Globus pallidus (tissue), 1 donor: ENCODE measurements at places on chromosomes 7 and 10.

DNA sequence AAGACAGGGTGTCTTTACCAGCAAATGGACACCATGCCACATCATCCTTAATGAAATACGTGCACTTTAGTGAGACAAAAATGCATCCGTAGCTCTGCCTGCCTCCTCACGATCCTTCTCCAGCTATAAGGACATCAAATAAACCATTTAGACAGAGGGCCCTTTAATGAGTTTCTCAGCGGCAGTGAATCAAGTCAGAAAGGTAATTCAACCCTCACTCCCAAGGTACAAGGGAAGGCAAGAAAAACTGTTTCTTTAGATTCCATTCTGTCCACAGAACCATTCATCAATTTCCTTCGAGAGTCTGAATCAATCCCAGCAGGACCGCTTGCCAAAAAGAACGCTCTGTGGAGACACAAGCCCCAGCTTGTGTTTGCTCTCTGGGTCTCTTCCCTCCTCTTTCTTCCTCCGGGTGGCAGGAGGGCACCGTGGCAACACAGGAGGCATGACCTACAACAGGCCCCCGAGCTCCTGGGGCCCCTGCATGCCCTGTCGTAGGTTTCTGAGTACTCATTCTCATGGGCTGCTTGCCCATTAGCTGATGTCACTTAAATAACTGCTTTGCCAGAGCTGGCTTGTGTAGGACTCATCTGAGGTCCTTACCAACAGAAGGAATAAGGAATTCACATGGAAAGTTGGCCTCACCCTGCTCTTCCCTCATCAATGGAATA is 297.8 kb upstream of the PRKCQ start:
- DNase-seq = peak; percentile 46

DNA sequence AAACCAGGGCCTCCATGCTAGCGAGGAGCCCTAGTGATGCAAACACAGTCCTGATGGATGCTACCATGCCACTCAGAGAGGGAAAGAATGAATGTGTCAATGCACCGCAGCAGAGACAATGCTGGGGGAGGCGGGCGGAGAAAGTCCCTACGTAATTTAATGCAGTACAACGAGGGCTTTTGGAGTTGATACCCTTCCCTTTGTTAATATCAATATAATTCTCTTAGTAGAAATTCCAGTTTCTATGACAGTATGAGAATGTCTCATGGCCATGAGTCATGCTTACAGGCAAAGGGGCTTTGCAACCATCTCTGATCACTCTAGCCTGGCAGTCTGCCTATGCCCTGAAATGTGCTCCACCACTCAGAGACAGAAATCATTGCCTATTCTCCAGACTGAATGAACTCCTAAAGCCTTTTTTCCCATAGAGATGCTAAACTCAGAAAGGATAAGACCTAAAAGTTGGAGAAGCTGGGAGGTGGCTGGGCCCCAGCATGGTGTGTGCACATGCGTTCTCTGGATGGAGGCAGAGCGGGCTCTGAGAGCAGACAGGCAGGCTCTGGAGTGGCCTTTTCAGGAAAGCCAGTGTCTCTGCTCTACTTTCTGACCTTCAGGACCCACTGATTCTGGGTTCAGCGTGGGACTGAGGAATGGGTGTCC is 20.3 kb upstream of the GIMAP2 start:
- no peak for DNase-seq

- DNase-seq = no peak
Observed at GRCh38 chr10:49033939-49034338, 81.4 kb downstream of the VSTM4 start.

GRCh38 chr7:54839575-54840213 is 80.7 kb upstream of the SEC61G start:
- no peak for DNase-seq

DNA sequence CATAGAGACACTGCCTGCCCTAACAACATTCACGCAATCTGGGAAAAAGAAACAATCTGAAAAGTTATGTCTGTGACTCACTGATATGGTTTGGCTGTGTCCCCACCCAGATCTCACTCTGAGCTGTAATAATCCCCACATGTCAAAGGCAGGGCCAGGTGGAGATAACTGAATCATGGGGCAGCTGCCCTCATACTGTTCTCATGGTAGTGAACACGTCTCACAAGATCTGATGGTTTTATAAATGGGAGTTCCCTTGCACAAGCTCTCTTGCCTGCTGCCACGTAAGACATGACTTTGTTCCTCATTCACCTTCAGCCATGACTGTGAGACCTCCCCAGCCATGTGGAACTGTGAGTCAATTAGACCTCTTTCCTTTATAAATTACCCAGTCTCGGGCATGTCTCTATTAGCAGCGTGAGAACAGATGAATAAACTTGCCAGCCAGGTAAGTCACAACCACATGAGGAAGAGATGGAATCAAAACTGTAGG is 341.5 kb upstream of the AOAH start:
- DNase-seq = no peak

DNA sequence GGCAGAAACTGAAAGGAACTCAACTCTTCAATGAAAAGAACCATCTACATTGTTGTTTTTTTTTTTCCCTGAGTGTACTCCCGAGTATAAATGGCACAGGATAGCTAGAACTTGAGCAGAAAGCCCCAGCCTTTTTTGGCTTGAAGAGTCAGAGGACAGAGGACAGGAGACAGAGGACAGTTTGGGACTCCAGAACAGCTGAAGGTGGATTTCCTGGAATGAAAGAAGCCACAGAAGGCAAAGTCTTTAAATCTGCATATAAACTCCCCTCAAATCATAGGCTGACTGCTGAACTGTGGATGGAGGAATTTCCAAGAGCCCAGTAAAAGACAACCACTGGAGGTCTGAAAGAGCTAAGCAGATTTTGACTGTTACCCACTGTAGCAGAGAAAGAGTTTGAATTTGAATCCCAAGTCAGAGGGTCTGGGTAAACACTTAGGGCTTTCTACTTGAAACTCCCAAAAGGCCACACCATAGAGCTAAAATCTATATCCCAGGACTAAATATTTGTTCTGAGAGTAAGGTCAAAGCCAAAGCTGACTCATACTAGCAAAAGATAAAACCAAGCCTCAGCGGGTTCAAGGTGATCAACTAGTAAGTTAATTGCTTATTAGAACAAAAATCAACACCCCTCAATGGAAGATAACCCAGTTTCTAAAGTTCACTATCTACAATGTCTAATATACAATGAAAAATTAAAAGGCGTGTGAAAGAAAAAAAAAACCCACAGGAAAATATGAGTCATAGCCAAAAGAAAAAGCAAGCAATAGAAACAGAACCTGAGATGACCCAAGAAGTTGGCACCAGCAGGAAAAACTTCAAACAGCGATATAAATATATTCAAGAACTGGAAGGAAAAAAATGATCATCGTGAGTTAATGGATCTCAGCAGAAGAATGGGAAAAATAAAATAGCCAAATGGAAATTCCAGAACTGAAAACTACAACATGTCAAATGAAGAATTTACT is 1.8 kb upstream of the OPN1SW start:
- DNase-seq = no peak

DNA sequence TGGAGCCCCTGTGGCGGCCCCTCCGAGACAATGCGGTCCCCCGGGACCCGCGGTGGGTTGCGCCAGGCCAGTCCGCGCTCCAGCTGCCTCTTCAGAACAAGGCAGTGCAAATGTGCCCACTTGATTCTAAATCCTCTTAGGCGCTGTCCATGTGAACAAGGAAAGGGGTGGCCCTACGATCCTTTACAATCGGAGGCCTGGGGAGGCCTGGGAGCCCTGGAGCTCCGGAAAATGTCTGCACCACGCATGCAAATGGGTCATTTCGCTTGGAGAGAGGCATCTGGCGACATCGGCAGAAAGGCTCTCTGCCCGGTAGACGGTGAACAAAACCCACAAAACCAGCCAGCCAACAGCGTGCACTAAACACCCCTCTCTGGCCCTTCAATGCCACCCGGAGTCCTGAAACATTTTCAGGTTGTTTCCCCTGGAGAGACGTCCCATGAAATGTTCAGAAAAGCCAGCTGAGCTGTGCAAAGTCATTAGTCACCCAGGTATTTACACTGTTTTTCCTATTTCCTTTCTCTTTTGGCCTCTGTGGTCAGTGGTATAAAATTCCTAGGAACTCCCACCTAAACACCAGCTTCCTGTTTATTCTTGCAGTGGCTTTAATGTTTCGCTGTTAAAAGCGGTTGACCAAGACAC is 102.8 kb upstream of the ZNF438 start:
- peak; percentile 76 for DNase-seq

GRCh38 chr10:11379771-11380170 is 231.7 kb downstream of the USP6NL start:
- peak; percentile 17 for DNase-seq

GRCh38 chr7:75727881-75728593 is 10.7 kb downstream of the HIP1 start:
- no peak for DNase-seq

DNA sequence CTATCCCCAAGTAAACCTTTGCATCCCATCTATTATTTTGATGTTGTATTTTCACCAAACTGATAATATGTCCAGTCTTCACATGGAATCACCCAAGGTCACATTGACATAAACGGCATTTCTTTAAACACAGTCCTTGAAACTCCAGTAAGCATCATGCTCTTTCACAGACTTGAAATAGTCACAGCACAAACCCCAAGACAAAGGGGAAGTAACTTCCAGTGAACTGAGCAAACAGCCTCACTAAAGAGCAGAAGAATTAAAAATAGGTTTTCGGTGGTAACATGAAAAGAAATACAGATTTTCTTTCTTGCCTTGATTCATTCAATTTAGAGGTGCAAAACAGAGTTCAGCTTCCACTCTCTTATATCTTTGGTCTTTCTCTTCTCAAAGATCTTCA is 253.7 kb downstream of the SFMBT2 start:
- peak; percentile 16 for DNase-seq

- no peak for DNase-seq
Observed at GRCh38 chr7:135185471-135186260, 15.2 kb upstream of the CYREN start.

DNA sequence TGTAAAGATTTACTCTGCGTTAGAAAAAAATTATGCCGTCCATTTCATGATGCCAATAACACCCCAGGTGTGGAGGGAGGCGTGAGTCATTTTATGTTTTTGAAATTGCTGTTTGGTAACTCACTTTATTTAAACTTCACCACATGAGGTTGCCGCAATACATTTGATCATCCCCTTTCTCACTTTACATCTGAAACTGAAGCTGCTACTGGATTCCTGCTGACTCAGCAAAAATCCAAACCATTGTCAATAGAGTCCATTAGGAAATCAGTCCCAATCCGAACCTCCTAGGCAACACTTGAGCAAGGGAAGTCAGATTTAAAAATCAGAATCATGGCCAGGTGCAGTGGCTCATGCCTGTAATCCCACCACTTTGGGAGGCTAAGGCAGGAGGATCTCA is 136.6 kb upstream of the SVIL start:
- no peak for DNase-seq

DNA sequence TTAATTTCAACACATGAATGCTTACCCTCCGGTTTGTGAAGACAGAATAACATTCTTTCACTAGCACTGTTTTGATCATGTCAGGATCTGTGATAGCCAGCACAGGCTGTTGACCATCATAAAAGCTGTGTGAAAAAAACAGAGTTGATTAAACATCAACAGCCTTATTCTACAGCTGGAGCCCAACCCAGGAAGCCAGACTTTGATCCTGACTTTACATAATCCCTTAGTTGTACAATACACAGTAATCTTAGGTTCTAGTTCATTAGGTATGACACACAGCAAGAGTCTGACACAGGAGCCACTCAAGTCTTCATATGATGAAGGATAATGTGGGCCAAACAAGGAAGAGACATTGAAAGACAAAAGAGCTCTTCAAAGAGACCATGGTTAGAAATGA is 11.4 kb downstream of the CYP3A4 start:
- DNase-seq = no peak

DNA sequence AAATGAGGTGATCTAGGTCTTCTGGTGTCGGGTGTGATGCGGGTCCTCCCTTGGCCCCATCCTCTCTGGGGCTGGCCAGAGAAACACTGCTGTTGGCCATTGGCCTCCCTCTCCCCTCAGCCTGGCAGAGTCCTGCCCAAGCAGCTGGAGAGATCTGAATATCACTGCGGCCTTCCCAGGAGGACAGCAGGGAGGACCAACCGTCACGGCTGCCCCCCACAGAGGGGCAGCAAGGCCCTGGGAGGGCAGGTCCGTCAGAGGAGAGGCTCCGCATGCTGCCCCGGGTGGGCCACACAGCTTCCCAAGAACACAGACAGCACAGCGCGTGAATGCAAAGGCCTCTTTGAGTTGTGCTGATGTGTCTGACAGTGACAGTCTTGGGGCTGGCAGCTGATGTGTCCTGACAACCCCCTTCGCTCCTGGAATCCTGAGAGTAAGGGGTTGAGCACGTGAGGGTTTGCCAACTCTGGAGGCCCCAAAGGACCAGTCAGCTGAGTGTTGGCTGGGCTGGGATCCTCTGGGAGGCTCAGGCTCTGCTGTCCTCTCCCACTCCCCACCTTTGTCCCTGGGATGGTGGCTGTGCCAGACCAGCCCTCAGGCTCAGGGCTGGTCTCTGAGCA is 132.5 kb upstream of the UNC5B start:
- no peak for DNase-seq

DNA sequence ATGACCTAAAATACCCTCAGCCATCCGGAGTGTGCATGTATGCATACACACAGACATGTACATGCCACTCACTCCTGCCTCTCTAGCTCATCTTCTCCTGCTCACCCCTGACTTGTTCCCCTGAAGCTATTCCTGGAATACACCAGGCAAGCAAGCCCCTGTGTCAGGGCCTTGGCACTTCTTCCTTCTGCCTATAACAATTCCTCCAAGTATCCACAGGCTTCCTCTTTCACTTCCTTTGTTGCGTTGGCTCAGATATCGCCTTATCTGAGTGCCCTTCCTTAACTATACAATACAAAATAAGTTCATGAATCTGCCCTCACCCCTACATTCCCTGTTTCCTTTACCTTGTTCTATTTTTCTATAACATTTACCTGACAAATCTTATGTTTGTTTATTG is 88.8 kb downstream of the NOD1 start:
- no peak for DNase-seq

GRCh38 chr10:62528441-62528840 is 154.3 kb downstream of the ZNF365 start:
- DNase-seq = peak; percentile 10

DNA sequence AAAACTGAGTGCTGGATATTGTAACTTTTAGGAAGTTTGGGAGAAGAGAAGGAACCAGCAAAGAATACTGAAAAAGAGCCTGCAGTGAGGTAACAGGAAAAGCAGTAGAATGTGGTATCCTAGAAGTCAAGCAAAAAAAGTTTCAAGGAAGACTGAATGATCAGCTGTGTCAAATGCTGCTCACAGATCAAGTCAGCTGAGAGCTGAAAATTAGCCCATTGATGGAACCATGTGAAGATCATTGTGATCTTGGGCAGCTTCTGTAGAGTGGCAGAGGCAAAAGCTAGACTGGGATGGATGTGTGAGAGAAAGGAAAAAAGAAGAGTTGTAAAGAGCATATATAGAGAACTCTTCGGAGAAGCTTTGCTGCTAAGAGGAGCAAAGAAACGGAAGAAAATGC is 315.4 kb upstream of the BMPER start:
- DNase-seq = no peak
